ENCODE measurements at places on chromosomes 5 and 9.
A peak's percentile ranks its signal among the peaks of the same experiment; 100 is the strongest.

DNA sequence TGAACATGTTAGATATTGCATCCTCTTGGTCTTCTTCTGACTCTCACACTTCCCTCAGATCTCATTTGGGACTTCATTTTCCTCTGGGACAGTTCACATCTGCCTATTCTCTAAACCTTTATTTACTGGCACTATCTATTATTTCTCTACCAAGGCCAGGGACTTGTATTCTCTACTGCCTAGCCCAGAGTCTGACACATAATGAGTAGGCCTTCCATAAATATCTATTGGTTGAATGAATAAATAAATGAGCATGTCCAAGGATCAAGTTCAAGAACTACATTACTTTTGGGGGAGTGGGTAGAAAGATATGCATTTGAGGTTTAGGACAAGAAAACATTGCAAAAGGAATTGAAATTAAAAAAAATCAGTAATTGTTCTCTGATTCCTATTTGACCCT is 250.3 kb downstream of the TRIM32 start:
- DNase-seq = no peak

DNA sequence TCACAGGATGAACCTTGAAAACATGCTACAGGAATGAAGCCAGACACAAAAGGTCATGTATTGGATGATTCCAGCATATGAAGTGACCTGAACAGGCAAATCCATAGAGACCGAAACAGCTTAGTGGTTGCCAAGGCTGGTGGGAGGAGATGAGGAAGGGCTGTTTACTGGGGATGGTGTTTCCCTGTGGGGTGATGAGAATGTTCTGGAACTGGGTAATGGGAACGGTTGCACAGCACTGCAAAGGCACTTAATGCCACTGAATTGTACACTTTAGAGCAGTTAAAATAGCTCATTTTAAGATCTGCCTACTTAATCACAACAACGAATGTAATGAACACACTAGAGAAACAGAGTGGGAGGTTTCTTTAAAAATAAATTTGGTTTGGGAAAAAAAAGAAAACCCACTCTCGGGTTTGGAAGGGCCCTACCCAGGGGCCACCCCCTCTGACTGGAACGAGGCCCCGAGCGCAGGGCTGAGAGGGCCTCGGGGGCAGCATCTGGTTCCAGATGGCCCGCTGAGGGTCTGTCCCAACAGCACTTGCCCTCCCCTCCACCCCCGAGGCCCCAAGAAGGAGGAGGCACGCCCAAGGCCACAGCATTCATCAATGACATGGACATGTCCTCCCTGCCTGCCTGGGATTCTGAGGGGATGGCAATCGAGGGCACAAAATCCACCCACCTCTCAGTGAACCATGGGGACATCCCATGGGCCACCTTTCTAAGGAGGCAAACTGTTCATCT is 31.7 kb downstream of the SARDH start:
- DNase-seq = no peak

GRCh38 chr5:34564710-34565235 is 91.4 kb upstream of the RAI14 start:
- DNase-seq = peak; percentile 26

DNA sequence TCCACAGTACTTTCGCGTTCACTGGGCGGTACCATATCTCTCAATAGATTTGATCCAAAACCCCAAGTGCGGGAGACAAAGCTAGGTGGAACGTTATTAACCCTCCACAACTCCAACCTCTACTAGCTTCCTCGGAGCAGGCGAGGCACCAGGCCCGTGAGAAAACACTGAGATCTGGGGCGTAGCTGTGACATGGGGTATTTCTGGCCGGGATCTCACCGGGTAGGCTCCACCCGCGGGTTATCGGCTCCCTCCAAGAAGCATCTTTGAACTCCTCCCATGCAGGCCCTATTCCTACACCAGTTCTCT is 350 bp upstream of the SLC25A46 start:
- no peak for DNase-seq

DNA sequence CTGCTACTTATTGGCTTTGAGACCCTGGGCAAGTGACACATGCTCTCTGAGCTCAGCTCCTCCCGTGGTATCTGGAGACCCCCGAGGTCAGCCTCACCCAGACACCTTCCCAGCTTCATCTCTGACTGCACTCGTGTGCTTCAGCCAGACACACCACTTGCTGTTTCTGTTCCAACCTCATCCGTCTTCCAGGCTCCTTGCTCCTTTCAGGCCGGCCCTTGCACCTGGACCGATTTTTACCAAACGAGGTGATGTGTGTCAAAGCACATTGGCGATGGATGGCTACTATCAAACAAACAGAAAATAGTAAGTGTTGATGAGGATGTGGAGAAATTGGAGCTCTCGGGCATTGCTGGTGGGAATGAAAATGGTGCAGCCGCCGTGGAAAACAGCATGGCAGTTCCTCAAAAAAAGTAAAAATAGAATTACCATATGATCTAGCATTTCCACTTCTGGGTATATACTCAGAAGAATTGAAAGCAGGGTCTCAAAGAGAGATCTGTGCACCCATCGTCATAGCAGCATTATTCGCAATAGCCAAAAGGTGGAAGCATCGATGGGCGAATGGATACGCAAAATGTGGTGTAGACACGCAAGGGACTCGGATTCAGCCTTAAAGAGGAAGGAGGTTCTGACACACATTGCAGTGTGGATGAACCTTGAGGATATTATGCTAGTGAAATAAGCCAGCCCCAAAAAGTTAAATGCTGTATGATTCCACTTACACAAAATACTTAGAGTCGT is 96.1 kb upstream of the IER5L start:
- no peak for DNase-seq

DNA sequence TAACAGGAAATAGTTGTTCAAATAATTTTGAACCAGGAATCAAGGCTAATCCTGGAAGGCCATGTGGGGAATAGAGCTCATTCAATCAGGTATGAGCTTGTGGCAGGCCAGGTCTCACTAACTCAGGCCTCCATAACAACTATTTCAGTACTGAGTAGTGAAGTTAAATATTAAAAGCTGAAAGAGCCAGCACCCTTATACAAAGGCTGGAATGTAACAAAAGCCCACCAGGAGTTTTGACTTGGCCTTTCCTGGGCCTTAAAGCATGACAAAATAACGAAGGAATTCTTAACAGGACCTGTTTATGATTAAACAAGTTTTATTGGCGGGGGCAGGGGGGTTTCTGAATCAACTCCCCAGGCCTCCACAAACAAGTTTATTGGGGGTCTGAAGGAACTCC is 1146.7 kb downstream of the CDH9 start:
- DNase-seq = no peak

GRCh38 chr9:97220894-97221477 is 86.5 kb upstream of the CCDC180 start:
- no peak for DNase-seq

GRCh38 chr5:173829826-173830225 is 58.3 kb upstream of the CPEB4 start:
- peak; percentile 51 for DNase-seq

GRCh38 chr9:127568971-127569885 is 42.8 kb upstream of the STXBP1 start:
- DNase-seq = peak; percentile 90

GRCh38 chr9:130837643-130838042 is 2.6 kb downstream of the ABL1 start:
- no peak for DNase-seq

GRCh38 chr9:127912882-127913281 is 4.0 kb downstream of the ST6GALNAC4 start:
- DNase-seq = no peak
